ENCODE measurements at places on chromosomes 11 and 22.

DNA sequence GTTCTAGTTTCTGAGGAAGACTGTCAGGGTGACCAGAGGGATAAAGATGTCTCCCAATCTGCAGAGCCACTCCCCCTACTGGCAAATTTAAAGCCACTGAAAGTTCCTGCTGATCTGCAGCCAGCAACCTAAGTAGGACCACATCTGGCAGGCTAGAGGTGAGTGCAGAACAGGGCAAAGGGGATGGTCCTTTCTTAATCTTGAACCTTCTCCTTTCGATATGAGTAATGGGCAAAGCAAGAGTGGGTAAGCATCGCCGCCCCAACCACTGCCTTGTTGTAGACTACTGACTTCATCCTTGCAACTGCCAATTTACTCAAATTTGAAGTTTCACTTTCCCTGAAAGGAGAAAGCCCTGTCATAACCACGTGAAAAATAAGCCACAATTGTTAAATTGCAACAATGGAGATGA is 30.7 kb downstream of the SCUBE2 start:
- DNase-seq, result peak; percentile 11

- DNase-seq, result peak; percentile 68
Observed at GRCh38 chr11:10324474-10324873, 19.6 kb downstream of the ADM start.

DNA sequence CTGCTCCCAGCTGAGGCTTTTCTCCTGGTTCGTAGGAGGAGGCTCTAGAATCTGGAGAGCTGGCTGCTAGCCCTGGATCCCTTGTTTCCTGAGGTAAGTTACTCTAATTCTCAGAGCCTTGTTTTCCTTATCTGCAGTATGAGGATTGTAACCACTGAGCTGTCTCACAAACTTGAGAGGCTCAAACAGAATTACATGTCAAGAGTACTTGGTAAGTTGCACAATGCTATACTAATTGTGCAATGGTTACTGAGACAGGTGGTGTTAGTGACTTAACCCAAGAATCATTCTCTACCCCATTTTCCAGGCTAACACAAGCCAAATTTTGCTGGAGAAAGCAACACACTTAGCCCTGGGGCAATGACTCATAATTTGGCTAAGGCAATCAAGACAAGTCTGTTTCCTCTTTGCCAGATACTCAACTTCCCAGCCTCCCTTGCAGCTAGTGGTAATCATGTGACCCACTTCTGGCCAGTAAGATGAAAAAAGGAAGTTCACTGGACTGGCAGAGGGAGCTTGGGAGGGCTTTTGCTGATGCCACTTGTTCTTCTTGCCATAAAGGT is 348.0 kb downstream of the TENM4 start:
- DNase-seq, result peak; percentile 91

DNA sequence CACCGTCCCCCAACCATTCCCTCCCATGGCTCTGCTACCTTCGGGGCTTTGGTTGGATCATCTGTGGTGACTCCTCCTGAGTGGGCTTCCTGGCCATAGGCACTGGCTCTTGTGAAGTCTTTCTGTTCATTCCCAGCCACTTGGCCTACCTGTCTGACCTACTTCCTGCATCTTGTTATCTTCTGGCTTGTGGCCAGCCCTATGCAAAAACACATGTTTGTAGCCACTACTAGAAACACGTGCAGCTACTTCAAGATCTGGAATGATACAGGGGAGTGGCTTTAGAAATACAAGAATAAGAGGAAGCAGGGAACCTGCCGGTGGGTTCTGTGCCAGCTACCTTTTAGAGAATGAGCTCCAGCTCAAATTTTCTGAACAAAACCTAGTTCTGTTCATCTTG is 20.9 kb downstream of the RCOR2 start:
- DNase-seq, result no peak

DNA sequence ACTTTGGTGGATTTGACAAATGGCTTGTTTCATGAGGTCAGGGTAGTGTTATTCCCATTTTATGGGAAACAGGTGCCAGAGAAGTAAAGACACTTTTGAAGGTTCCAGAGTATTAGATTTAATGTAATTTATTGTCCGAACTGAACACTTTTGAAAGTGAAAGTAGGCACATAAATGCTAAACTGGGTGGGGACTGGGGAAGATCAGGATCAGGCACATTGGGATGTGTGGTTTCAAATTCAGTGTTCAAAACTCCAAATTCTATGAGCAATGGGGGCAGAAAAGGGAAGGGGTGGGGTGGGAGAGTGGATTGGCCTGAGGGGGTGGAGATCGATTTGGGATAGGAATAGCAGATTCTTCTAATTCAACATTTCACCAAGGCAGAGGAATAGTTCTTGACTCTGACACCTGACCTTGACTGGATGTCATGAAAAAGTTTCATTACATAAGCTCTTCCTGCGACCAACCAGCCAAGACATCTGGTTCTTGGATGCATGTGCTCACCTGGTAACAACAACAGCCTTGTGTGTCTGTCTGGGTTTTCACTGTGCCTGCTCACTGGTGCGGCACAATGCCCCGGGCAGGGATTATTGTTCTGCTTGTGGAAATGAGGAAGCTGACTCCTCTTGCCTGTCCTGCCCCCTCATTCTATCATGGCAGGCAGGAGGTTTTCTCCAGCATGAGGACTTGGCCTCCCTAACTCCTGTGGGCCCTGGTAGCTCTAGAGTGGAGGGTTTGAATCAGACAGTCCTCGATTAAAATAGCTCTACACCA is 10.8 kb downstream of the PPFIBP2 start:
- no peak for DNase-seq

DNA sequence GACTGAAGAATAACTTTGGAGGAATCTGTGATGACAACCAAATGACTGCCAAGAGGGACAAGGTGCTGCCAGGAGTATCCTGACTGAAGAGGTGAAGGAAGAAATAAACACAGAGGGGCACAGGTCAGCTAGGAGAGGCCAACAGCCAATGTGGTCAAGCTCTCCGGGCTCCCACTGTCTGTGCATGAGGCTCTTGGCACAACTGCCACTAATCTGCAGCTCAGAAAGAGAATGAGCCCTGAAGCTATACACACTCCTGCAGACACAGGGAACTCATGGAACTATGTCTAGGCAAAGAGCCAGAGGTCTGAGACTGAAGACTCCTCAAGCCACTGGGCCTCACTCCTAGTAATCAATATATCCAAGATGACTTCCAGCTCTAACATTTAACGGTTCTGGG is 7.0 kb downstream of the THRSP start:
- DNase-seq, result no peak

GRCh38 chr22:38081941-38082828 is 1.8 kb downstream of the SLC16A8 start:
- DNase-seq, result no peak

GRCh38 chr22:11627436-11627797 is 3900.6 kb upstream of the OR11H1 start:
- peak; percentile 28 for DNase-seq

- peak; percentile 47 for DNase-seq
Observed at GRCh38 chr11:121929581-121929980, 186.4 kb downstream of the BLID start.

DNA sequence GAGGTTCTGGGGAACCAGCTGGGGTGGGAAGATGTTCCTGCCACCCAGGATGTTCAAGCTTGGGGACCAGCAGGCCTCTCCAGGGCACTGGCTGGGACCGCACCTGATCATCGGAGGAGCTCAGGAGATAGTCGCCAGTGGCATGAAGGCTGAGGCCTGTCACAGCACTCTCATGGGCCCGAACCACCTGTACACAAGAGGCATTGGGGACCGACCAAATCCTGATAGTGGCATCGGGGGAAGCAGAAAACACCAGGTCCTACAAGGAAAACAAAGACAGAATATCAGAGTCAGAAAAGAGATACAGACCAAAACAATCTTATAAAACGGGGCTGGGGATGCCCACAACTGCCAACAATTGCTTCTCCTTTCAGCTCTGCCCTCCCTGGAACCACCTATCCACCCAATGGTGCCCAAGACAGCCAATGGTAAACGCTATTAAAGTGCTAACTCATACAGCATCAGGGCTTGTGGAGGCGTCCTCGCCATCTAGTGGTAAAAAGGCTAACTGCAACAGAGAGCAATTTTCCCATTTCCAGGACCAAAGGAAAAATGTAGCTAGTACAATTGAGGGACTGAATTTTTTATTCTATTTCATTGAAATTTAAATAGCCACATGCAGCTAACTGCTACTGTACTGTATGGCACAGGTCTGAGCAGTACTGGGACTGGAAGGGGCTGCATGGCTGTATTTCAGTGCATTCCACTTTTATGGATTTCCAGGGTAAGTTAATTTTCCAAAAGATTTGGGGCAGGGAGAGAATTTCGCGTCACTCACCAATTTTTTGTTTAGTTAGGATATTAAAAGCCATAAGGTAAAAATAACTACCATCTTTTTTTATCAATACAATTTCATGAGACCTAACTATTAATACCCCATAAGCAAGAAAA is 7.1 kb downstream of the PRPF19 start:
- peak; percentile 83 for DNase-seq

DNA sequence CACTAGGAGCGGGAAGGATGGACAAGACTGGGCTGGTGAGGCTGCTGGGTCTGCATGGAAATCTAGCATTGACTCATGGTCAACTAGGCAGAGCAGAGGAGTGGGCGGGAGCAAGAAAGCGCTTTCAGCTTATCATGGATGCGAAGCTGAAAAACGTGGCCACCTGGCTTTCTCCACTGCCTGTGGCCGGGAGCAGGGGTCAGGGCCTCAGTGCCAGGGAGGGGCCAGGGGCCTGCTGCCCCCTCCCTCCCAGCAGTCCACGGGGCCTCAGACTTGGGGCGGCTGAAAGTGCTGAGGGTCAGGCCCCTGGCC is 45.5 kb downstream of the ALX4 start:
- DNase-seq, result no peak

- DNase-seq, result no peak
Observed at GRCh38 chr22:32410459-32410858, 1.6 kb downstream of the RTCB start.

DNA sequence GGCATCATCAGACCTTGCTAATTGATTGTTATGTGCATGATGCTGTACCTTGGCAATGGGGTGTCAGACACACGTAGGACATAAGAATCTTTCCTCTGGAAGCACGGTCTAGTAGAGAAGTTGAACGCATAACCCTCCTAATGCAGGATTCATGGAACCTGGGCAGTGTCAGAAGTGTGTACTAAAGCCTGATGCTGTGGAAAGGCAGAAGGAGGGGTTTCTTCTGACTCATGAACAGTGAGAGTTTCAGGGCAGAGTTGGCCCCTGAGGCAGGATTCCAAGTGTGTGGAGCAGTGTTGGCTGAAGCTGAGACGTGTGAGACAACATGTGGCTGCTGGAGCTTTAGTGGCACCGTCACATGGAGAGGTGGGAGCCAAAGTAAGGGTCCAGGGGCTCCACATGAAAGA is 3.5 kb downstream of the PANX1 start:
- peak; percentile 86 for DNase-seq

DNA sequence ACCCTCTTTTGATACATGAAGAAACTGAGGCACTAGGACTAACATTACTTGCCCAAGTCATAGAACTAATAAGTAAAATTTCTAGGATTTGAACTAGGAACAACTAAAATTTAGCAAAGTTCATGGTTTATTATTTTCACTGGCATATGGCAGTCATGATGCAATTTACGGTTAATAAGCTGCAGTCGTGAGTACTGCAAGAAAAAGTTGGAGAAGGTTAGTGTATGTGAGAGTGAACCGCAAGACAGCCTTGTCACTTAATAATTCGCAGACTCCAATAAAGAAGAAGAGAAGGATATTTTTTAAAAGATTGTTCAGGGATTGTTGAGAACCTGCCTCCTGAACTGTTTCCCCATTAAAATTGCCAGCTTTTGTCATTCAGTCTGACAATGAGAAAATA is 663.4 kb upstream of the TENM4 start:
- DNase-seq, result no peak

DNA sequence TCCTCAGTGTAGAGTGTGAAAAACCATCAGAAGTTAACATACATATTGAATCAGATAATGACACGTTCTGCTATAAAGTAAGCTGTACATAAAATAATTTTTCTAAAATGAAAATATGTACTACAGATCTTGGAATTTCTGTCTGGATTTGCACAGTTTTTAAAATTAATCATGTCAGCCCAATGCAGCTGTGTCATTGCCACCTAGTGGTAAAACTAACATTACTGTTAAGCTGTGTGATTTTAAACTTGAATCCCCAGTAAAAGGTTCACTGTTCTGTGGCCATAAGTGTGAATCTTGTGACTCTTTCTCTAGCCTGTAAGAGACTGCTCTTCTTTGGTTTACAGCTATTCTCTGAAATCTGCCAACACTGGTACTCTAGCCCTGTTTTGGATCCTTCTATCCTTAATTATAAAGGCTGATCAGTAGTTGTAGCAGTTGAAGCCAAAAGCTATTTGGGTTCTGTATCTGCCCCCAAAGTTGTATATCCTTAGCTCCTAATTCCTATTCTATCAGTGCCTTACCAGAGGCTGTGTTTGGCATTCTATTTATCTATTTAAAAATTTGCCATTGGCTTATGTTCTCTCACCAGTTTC is 4.0 kb downstream of the JRKL start:
- DNase-seq, result peak; percentile 80

GRCh38 chr11:31687861-31688260 is 123.3 kb downstream of the PAX6 start:
- DNase-seq, result no peak

DNA sequence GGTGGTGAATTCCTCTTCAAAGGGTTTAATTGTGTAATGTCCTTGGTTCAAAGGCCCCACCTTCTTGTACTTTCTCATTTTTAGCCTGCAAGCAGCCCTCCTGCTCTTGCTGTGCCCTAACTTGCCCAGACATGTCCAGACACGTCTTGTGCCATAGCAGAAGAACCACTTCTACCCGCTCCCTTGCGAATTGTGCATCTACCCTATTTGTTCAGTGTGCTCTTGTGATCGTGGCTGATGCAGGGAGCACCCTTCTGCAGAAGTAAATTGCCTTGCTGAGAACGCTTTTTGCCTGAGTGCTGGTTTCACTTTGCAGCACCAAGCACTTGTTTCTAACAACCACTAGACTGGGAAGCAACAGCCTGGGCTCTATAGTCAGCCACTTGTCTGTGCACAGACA is 249.4 kb downstream of the SBF2 start:
- no peak for DNase-seq

- no peak for DNase-seq
Observed at GRCh38 chr11:131378931-131379330, 8.5 kb downstream of the NTM start.

DNA sequence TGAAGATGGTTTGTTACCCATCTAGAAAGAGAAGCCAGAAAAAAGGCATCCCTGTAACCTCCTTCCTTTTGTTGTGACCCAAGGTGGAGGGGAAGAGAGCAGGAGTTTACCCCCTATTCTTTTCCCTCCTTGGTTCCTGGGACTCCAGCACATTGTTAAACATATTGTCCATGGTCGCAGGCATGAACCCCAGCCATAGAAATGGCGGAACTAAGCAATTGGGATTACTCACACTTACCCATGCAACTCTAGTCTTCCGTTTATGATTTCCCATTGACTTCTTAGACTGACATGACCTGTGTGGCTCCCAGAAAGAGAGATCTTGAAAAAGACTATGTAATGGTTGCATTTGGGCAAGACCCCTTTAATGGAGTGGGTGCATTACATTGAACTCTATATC is 45.4 kb downstream of the OR4C46 start:
- DNase-seq, result peak; percentile 1

GRCh38 chr11:67347964-67348749 is 5.2 kb downstream of the POLD4 start:
- DNase-seq, result peak; percentile 76
